NCI-H345 (cell line): ENCODE measurements at places on chromosomes 13 and 19.
A peak's percentile ranks its signal among the peaks of the same experiment; 100 is the strongest.

- no peak for DNase-seq
These were observed 399 bp upstream of the ZNF136 start for GRCh38 chr19:12162513-12162881.

GRCh38 chr13:110455941-110456340, 105.6 kb downstream of the RAB20 start:
- DNase-seq = peak; percentile 82

GRCh38 chr19:40928850-40929249, 46.8 kb upstream of the CYP2A7 start:
- DNase-seq = no peak

DNA sequence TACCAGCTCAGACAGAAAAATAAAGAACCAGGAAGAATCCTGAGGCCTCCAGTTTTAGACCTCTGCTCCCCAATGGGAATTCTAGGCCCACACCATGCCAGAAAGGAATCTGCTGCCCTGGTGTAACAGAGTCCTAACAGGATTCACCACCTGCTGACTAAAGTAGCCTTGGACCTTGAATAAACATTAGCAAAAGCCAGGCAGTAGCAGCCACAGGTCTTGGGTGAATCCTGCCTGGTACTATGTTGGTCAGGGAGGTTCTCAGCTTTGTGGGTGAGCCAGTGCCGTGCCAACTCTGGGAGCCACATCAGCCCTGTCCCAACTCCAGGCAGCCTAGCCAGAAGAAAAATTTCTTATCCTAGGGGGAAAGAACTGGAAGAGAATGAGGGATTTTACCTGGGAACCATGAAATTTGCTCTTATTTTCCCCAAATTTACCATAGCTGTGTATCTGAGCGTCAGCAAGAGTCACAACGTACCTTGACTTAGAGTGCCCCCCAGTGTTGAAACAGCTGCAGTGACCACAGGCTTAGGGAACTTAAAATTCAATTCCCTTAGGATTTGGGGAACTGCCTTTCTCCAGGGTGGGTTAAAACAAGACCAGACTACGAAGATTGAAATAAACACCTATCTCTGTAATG, 1895.6 kb upstream of the PRR20A start:
- no peak for DNase-seq

GRCh38 chr13:54029720-54030119, 1001.1 kb downstream of the OLFM4 start:
- no peak for DNase-seq

DNA sequence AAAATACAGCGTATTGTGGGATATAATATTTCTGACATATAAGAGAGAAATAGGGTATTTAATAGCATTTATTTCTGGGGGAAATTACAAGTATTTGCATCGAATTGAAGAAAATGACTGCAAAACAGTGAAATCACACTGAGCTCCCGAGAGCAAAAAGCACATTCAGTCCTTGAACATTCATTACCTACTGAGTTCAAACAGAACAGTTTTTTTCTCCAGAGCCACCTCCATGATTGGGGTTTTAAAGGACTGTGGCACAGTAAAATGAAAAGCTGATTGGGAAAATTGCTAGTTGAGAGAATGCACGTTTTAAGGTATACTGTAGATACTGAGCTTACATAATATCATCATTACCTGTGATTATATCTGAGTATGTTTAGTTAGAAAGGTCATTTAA, 58.0 kb upstream of the TRPC4 start:
- DNase-seq = no peak

GRCh38 chr19:31312009-31312676, 37.1 kb downstream of the TSHZ3 start:
- DNase-seq = no peak

- no peak for DNase-seq
These were observed 22.6 kb downstream of the NOSIP start for GRCh38 chr19:49557641-49558325.

GRCh38 chr13:71082631-71083030, 784.4 kb downstream of the DACH1 start:
- no peak for DNase-seq

- DNase-seq = no peak
These were observed 55.9 kb upstream of the UQCRFS1 start for GRCh38 chr19:29268721-29269393.

GRCh38 chr13:113943821-113944565, 29.9 kb downstream of the C13orf46 start:
- no peak for DNase-seq

DNA sequence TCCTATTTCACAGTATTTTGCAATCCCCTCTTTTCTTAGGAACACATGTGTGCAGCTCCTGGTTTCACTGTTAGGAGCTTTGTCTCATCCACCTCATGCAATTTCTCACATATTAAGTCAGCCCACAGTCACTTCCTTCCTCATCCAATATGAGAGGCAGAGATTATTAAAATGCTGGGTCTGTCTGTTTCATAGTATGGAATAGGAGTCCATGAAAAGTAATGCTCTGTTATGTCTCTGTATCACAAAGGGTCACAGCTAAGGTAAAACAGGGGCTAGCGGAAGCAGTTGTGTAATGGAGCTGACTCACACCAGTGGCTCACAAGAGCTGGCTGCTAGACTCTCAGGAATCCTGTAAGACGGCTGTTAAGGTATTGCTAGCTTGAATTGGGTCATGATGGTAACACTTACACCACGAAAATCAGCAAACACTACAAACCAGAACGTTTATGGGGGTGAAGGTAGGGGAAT, 216.5 kb downstream of the EFNB2 start:
- no peak for DNase-seq

- DNase-seq = no peak
These were observed 393.7 kb downstream of the GPC6 start for GRCh38 chr13:93620181-93620765.

DNA sequence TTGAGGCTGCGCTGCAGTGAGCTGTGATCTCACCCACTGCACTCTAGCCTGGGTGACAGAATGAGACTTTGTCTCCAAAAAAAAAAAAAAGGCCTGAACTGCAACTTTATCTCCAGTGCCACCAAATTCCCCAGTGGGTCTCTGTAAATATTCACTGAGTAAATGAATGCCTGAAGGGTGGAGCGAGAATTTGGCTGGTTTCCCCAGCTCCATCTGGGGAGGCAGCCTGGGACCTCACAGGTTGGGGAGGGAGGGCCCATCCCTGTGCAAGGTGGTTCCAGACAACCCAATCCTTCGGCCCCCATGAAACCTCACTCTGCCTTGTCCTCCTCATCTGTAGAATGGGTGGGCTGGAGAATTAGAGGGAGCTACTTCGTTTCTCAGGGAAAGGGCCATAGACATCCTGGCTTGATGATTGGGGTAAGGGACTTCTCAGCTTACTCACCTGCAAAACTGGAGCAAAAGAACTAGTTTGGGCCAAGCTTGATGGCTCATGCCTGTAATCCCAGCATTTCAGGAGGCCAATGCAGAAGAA, 4.2 kb upstream of the PKN1 start:
- DNase-seq = no peak

- DNase-seq = no peak
These were observed 72.3 kb upstream of the C1QTNF9B start for GRCh38 chr13:23969647-23970046.

DNA sequence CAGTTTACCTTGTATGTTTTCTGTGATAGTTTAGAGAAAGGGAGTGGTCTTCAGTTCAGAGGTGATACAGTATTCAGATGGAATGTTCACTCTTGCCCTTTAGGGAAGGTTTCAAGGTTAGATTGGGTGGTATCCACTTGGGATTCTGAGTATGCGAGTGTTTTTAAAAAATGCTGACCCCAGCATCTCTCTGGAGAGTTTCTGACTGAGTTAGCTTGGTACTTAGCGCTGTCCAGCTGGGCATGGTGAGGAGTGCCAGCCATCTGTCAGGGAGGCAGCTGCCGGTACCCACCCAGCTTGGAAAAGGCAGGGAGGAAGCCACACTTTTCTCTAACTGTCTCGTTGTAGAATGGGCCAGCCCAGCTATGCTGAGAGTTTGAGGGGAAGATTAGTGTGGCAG, 63.3 kb downstream of the ARHGEF7 start:
- DNase-seq = no peak

DNA sequence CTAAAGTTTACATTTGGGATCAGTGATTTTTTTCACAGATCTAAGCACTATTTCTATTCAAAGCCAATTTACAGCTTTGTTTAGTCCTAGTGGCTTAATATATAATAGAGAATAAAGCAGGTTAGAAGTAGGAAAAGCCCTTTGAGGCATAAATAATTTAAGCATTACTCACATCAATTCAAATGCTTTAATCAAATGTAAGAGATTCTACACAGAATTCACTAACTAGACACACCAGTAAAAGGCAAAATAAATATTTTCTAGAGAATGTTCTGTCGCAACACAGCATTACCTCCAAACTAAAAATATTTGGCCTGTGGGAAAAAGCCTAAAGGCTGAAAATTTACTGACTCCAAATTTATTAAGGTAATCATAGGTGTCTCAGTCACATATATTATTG, 31.3 kb downstream of the KCTD12 start:
- no peak for DNase-seq

- no peak for DNase-seq
These were observed 65.1 kb upstream of the ITM2B start for GRCh38 chr13:48167866-48168265.
